ENCODE measurements at places on chromosomes 11 and 22. TPM values are rescaled to one million over a fixed set of nuclear protein-coding genes. Genes with fewer than 3 reads are reported as not detected.

The SGSM1 gene
- 46.3 TPM for total RNA-seq

The CD3E gene
- total RNA-seq = not detected

The FGF3 gene
- not detected for total RNA-seq

The CDKN1C gene
- 22.1 TPM for total RNA-seq

The CHRDL2 gene
- total RNA-seq = not detected

The TMEM135 gene
- 41.8 TPM for total RNA-seq

The ZPR1 gene
- 44.0 TPM for total RNA-seq

The PSMD13 gene
- 69.0 TPM for total RNA-seq

The NXPE4 gene
- total RNA-seq = not detected

The CARNS1 gene
- total RNA-seq = 31.1 TPM

The TUBA8 gene
- total RNA-seq = 45.8 TPM

The ACRV1 gene
- total RNA-seq = 0.79 TPM

The KCNJ4 gene
- 75.0 TPM for total RNA-seq

The C11orf16 gene
- not detected for total RNA-seq

The ELMOD1 gene
- total RNA-seq = 105 TPM

The ART1 gene
- total RNA-seq = not detected

The WNT7B gene
- 1.6 TPM for total RNA-seq

The OR51B4 gene
- total RNA-seq = not detected

All from dorsolateral prefrontal cortex (tissue), 122 donors.